Activated T-helper 17 cell treated with anti-CD3 and anti-CD28 coated beads, Interleukin-2, amount 50 U/mL, for 72 hours (primary cell): ENCODE measurements at places on chromosomes 11 and 22. TPM values are rescaled to one million over a fixed set of nuclear protein-coding genes. Genes with fewer than 3 reads are reported as not detected.

Gene DEFB131B
- total RNA-seq = not detected

GRCh38 chr11:114162719-114163123 is 103.2 kb downstream of the ZBTB16 start:
- ATAC-seq = no peak

Gene ALDH3B2
- total RNA-seq = not detected

DNA sequence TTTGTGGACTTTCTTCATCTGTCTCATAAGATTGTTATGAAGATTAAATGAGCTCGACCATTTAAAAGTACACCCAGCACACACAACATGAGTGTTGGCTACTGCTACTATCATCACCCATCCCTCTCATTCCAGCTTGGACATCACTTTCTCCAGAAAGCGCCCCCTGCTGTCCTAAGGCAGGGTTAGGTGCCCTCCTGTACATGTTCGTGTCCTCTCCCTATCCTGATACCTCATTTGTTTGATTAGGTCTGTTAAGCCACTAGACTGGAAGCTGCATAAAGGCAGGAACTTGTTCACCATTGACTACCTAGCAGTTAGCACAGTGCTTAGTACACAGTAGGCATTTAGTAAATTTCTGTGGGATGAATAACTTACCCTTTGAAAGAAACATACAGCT is 85.5 kb downstream of the ENTHD1 start:
- no peak for ATAC-seq

GRCh38 chr11:93034031-93034722 is 64.7 kb downstream of the MTNR1B start:
- ATAC-seq = no peak

DNA sequence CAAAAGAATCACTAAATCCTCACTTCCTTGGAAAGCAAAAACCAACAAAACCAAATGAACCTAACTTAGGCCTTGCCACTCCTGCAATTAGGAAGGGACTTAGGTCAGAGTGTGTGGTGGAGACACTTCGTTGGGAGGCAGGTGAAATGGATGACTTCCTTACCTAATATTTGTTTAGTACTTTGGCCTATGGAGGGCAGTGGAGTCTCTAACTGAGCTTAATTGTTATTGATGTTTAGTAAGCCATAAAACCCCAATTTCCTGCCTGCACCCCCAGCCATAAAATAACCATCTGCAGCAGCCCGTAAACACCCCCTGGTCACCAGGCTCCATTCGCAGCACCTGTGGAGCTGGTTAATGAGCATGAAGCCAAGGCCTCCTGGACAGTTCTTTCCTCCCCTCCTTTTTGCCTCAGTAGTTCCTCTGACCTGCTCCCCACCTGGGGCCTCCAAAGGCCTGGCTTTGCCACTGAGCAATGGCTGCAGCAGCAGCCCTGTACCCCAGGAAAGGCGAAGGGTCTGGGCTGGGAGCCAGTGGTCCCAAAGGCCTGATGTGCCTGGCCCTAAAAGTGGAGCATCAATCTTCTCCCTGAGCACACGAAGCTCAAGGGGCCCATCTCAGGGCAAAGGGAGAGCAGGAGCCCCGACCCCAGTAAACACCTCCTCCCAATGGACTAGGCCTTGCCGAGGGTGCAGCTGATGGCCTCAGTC is 15.6 kb upstream of the SYT13 start:
- ATAC-seq = no peak

Gene TP53AIP1
- total RNA-seq = not detected

DNA sequence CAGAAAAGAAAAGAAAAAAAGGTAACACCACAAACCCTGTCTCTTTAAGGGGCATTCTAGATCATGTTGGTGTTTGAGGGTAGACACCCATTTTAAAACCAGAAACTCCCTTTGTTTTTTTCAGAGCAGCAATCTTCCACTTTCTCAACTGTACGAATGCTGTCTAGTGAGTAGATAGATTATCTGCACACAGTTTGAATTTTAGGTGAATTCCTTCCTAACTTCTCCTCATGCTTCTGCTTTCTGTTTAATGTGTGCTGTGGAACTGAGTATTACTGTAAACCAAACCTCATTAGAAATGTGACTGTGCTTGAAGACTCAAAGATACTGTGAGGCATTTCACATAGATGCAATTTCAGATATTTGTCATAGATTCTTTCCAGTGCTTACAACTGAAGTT is 102.4 kb downstream of the PRMT3 start:
- ATAC-seq = no peak

GRCh38 chr11:64292460-64293254 is 1.6 kb downstream of the KCNK4 start:
- ATAC-seq = peak; percentile 14

DNA sequence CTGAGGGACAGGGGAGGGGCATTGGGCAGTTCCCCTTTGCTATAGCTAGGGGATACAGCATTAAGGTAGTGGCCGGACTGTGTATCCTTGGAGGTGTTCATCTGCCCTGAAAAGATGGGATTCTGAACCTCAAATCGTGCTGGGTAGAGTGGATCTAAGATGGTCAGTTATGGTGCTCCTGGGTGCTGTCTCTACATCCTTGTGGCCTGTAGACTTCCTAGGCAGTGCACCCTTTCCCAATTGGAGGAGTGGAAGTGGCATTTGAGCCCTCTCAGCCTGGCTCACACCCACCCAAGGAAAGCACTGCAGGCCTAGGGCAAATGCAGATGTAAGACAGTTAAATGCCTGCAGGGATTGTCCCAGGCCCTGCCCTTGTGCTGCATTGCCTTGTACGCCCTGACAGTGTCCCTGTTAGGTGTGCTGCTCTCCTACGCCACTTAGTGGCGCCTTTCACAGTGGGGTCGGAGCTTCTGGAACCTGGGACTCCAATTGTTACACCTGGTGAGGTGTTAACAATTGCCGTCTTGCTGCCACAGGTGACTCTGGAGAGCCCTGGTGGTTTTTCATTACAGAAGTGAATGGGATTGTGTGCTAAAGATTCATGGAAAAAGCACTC is 35.0 kb downstream of the PPFIBP2 start:
- ATAC-seq = peak; percentile 79

DNA sequence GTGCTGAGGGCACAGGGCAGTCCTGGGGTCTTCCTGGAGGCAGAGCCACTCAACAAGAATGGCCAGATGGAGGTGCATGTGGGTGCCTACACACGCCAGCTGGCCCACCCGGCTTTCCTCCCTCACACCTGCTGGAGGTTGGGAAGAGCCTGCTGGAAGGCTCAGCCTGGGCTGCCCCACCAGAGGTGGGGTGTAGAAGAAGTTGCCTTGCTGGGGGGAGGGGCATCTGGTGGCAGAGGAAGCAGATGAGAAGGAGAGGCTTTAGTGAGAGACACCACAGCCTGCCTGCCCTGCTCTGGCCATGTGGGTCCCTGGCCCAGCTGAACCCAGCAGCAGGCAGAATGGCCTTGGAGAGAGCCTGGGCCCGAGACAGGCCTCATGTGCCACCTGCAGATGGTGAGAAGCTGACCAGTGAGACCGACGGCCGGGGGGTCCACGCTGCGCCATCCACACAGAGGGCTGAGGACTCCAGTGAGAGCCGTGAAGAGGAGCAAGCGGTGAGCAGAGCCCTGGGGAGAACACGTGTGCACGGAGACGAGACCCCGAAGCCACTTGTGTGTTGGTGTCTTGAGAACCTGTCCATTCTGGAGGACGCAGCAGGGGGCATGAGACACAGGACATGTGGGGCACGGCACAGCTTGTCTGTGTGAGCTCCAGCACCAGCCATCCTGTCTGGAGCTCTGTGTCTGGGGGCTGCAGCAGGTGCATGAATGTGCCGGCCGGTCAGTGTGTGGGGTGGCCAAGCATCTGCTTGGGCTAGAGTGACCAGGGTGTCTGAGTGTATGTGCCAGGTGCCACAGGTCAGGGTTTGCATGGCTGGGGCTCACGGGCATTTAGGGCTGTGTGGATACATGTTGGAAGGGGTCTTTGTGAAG is 2.7 kb downstream of the B4GALNT4 start:
- ATAC-seq = no peak

DNA sequence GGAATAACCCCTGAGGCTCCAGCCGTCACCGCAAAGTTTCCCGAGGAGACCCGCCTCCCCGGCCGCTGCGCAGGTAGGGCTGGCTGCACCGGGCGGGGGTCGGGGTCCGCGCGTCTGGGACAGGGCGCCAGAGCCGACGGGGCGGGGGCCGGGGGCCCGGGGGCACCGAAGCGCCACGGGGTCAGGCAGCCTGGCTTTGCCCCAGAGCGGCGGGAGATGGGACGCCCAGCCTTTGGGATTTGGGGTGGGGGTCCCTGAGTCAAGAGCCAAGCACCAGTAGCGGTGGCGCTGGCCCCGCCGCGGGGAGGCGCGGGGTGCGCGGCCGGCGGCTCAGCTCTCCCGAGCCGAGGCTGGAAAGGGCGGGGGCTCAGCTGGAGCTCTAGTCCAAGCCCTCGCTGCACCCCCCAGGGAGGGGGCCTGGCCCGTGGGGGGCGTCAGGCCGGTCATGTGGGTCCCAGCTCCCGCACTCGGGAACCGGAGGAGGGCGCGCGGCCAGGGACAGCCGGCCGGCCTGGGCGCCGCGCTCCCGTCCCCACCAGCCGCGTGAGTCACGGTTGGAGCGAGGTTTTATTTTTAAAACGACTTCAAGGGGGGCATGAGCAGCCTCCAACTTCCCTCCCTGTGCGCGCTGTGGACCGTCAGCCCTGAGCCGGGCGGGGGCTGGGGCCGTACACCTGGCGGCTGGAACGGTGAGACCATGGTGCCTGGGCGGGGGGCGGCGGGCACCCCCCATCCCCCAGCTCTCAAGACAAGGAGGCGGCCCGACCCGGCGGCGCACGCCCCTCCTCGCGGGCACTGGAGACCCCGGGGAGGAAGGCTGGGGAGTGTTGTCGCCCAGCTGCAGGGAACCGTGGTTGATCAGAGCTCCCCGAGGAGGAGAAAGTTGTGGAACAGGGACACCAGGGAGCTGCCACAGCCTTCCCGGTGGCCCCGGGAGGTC is 626 bp downstream of the FLRT1 start:
- ATAC-seq = no peak

Gene TEAD1
- 1.6 TPM for total RNA-seq

GRCh38 chr22:24330636-24331035 is 60.0 kb downstream of the SPECC1L start:
- no peak for ATAC-seq

- ATAC-seq = no peak
Observed at GRCh38 chr11:134483857-134484256, 71.8 kb upstream of the B3GAT1 start.

GRCh38 chr11:6505577-6506240 is 8.6 kb downstream of the DNHD1 start:
- peak; percentile 47 for ATAC-seq
